ENCODE measurements at places on chromosomes 13 and 19.

DNA sequence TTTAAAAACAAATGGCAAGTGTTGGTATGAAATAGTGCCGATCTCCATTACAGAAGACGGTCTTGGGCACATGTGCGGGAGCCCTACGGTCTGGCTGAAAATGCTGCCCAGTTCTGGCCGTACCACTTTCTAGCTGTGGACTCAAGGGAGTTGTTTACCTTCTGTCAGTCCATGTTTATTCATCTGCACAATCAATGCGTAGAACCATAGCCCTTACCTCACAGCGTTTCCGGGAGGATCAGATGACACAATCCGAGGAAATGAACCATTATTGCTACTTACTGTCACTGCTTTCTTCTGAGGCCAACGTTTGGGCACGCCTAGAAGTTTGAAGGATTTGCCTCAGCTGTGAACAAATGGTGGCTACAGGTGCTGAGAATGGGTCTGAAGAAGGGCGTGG lies 31.2 kb downstream of the GADD45B start:
- no peak for DNase-seq

DNA sequence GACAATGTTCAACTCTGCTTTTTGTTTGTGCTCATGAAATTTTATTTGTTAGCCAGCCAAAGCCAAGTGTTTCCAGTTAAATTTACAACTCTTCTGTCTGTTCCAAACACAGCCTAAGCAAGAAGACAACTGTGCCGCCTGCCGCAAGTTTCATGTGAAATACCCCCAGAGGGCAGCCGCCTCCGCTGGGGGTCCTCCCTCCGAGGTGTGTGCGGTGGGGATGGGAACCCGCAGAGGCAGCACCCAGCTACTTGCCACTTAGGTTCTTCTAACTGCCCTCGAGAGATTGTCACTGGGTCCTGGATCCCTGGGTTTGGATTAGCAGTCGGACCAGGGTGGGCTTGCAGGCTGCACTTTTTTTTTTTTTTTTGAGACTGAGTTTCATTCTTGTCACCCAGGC lies 28.5 kb downstream of the ATP11A start:
- DNase-seq: no peak

DNA sequence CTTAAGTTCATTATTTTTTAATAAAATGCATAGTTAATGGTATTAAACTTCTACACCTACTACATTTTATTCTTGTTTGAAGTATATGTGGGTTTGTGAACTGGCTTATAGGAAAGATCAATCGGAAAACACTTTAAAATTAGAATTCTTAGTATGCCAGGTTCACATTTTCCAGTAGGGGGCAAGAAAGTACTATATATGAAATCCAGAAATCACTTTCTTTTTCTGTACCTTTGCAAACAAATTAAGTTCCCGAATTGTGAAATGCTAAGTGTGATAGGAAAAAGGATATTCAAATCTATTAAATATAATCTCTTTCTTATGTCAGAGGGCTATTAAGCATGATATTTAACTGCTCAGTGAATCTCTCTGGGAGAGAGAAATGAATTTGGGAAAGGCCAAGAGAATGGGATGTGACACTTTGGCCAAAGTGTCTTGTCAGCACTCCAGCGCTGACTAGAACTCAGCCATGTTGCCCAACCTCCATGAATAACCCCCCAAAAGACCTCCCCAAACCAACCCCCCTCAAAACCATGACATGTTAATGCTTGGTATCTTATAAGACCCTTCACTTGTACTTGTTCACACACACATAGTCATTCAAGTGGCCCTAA lies 122.6 kb upstream of the SLC10A2 start:
- no peak for DNase-seq

DNA sequence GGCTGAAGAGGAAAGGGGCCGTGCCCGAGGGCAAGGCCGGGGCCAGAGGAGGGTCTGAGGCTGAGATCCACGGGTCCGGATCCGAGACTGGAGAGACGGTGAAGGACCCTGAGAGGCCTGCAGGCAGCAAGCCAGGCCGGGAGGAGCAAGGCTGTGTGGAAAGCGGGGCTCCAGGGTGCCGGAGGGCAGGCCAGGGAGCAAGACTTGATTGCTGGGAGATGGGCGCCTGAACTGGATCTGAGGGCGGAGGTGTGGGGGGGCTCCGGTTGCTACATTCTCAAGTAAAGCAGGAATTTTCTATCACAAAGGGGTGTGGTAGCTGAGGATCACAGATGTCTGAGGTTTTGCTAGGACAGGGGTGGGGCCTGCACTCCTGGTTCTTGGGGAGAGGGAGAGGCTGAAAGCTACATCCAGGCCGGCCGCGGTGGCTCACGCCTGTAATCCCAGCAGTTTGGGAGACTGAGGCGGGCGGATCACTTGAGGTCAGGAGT lies 3.8 kb downstream of the MAMSTR start:
- peak; percentile 81 for DNase-seq

GRCh38 chr13:110231348-110232047 lies 75.5 kb downstream of the COL4A1 start:
- no peak for DNase-seq

DNA sequence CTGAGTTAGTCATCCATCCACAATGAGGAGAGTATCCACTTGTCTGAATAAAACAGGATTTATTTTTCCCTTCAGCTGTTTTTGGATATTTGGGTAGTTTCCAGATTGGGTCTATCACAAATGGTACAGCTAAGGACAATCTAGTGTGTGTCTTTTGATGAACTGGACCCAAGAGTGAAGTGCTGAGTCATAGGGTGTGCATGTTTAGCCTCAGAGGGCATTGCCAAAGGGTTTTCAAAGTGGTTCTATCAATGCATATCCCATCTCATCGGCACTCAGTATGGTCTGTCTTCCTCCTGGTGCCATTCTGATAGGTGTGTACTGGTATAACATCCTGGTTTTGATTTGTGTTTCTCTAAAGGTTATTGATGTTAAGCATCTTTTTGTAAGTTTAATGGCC lies 62.3 kb downstream of the GSX1 start:
- no peak for DNase-seq

GRCh38 chr19:43784241-43784980 lies 3.6 kb upstream of the KCNN4 start:
- no peak for DNase-seq

DNA sequence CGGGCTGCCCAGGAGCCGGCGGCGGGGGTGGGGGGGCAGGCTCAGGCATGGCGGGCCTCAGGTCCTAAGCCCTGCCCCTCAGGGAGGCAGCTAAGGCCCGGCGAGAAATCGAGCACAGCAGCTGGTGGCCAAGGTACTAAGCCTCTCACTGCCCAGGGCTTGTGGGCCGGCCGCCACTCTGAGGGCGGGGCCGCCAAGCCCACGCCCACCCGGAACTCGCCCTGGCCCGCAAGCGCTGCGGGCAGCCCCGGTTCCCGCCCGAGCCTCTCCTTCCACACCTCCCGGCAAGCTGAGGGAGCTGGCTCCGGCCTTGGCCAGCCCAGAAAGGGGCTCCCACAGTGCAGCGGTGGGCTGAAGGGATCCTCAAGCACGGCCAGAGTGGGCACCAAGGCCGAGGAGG lies 33.1 kb downstream of the PCDH8 start:
- no peak for DNase-seq

DNA sequence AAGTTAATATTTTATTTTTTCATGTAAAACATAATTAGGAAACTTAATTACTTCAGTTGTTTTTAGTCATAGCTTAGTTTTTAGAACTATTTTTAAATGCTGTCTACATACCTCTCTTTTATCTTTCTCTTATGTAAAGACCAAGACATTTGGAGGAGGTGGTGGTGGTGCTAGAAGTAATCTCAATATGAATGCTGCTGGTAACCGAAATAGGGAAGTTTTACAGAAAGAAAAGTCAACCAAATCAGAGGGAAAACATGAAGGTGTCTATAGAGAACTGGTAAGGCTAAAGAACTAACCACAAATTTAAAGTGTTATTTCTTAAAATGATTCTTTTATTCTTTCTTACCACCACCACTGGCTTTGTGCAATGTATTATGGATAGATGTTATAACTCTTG lies 97.3 kb downstream of the TDRD3 start:
- DNase-seq: no peak

- no peak for DNase-seq
These were observed 122.9 kb upstream of the PCDH9 start for GRCh38 chr13:67353031-67353430.

- no peak for DNase-seq
These were observed 14.6 kb upstream of the SERPINE3 start for GRCh38 chr13:51324714-51325420.

GRCh38 chr13:59441596-59442280 lies 722.0 kb downstream of the DIAPH3 start:
- DNase-seq: no peak

DNA sequence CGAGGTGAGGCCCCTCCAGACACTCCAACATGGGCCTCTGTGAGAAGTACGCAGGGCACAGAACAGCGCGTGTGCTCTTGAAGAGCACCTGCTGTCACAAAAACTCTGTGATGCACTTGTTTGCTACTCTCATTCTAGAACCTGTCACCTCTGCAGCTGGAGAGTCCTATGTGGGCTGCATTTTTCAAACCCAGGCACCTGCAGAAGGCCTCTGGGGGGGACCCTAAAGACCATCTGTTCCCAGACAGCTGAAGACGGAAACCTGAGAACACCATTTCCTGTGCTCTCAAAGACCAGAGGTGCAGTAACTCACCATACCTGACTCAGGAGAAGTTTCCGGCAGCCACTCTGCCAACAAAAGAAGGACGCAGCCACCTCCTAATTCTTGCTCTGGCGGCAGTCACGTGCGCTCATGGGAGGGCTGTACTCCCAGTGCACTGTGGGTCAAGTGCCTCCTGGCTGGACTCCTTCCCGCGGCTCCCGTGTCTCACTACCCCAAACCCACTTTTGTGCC lies 28.1 kb downstream of the RANBP3 start:
- no peak for DNase-seq

GRCh38 chr19:17296273-17296672 lies 7.0 kb downstream of the ABHD8 start:
- DNase-seq: no peak

DNA sequence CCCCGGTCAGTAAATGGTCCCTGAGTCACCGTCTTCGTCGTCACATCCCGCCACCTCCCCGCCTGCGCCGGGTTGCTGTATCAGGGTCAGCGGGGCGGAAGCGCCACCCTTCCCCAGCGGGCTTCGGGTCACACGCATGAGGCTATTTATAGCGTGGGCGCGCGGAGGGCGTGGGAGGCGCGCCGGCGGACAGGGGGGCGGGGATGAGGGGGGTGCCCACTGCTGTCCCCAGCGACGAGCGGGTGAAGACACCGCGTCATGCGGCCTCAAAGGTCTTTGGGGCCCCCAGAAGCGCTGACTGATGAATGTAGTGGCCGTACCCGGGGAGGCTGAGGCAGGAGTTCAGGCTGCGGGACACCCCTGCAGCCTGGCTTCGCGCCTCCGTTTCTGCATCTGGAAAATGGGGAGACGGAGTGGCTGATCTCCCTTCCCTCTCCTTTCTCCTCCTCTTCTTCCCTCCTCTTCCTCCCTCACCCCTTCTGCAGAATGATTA lies 7.9 kb downstream of the UNC13A start:
- peak; percentile 85 for DNase-seq

DNA sequence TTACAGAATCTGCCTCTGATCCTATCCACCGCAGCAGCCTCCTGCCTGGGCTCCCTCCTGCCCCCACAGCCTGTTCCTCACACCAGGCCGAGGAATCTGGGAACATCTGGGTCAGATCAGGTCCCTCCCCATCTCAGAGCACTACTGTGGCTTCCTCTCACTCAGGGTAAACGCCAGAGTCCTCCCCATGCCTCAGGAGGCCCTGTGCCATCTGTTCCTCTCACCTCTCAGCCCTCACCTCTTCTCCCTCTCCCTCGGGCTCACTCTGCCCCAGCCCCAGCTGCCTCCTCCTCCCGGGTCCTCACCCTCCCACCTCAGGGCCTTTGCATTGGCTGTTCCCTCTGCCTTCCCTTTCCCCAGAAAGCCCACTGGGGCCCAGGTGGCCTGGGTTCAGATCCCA lies 18.2 kb downstream of the FCGBP start:
- DNase-seq: no peak

DNA sequence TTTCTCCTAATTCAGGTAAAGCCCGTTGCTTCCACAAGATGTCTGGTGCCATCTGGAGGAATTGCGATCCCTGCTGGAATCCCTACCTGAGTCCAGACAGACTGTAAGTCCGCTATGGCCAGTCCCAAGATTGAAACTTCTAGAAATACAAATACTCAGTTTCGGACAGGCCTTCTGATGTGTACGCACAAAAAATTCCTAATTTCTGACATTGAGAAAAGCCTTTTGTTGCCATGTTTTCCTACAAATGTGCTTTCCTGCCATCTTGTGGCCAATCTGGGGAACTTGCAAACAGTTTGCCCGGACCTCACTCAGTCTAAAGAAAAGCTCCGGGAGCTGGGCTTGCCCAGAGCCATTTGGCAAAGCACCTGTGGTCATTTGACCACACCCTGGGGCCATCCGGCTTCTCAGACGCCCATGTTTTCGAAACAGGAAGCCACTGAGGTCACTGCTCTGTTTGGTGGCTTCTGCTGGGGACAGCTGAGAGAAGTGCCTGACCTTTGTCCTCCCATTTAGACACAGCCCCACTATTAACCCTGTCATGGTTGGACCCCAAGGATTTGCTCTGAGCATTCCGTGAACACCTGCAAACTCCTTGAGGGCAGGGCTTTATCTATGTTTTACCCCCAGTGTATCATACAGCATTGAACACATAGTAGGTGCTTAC lies 79.4 kb downstream of the SLC15A1 start:
- DNase-seq: peak; percentile 76

DNA sequence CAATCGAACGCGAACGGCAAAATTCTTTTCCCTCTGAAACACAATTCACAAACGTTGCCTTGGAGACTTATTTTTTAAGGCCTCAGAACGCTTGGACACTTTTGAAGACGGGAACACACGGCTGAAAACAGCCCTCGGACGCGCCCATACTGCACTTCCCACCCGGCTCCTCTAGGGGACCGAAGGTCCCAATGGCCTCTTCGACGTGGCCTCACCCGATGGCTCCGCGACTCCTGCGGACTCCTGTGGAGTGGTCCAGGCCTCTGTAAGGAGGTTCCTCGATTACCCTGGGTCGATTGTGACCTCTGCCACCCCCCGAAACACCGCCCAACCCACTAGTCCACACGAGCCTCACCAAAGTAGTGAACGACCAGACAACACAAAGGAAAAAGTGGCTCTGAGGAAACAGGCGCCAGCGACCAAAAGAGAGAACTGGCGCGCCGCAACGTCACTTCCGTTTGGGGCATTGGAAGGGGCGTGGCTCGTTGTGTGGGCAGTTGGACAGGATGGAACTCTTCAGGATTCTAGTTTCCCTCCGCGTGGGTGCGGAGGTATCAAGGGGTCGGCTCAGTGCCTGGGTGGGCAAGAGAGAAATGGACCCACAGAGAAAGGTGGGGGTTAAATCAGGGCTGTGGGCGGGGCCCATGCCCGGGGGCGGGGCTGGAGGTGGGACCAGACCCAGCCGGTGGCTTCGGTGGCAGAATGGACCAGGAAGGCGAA lies at the start of gene ZNF560:
Gene ZNF560, minus strand, starts transcription at position 434 of the 720 bp plus-strand sequence. CDS start 23,303 bp downstream, outside the sequence.
- DNase-seq: no peak

GRCh38 chr19:47446534-47447469 lies 24.9 kb downstream of the SLC8A2 start:
- no peak for DNase-seq

DNA sequence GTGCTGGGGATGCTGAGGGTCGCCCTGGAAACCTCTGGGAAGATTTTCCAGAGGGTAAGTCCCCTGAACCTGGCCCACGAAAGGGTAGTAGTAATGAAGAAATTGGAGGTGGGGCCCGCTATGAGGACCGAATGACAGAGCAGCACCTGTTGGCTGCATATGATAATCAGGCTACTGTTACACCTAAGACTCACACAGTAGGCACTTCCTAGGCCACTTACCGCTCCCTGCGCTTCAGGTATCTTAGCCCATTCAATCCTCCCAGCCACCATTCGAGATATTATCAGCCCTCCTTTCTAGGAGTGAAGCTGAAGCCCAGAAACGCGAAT lies 4.3 kb upstream of the LRFN3 start:
- DNase-seq: no peak

All from Right ventricle myocardium inferior (tissue), 1 donor.